ENCODE measurements at places on chromosomes 4 and X.

- DNase-seq: no peak
Measured at GRCh38 chr4:3770323-3771163, 4.4 kb downstream of the ADRA2C start.

- DNase-seq: peak; percentile 17
Measured at GRCh38 chrX:54808109-54808604, 612 bp downstream of the MAGED2 start.

DNA sequence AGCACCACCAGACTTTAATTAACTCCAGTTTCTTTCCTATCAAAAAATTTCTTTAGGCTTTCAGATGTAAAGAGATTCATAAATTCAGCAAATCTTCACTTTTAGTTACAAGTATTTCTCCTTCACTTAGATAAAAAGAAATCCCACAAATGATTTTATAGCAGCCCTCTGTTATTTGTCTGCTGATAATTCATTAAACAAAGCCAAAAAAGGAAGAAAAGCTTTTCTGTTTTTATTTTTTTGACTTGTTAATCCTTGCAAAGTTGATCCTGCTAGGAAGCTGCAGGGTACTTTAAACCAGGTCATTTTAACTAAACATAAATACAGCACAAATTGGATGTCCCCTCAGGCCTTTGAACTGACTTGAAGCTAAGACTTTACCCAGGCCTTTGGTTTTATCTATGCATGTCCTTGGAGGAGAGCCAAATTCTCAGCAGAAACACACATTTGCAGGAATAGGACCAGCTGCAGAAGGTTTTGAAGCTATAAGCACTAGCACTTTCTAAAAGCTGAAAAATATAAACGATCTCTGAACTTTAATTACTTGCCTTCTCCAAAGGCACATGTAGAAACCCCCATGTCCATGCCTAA is 57.5 kb downstream of the PCDH18 start:
- peak; percentile 5 for DNase-seq

DNA sequence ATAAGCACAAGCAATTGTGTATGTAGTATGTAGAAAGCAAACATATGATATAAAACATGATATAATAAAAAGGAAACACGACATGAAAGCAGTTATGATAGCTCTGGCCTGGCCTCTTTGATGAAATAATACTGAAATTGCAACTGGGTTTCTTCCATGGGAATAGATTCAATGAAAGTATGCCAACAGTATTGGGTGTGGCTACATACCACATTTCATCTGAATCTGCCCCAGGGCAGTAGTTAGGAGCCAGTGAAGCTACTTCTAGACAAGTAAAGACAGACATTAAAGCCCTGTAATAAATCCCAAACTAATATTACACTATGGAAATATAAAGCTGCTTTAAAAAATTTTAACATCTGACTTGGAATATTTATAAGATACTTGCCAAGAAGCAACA is 207.3 kb downstream of the FBXW7 start:
- peak; percentile 13 for DNase-seq

DNA sequence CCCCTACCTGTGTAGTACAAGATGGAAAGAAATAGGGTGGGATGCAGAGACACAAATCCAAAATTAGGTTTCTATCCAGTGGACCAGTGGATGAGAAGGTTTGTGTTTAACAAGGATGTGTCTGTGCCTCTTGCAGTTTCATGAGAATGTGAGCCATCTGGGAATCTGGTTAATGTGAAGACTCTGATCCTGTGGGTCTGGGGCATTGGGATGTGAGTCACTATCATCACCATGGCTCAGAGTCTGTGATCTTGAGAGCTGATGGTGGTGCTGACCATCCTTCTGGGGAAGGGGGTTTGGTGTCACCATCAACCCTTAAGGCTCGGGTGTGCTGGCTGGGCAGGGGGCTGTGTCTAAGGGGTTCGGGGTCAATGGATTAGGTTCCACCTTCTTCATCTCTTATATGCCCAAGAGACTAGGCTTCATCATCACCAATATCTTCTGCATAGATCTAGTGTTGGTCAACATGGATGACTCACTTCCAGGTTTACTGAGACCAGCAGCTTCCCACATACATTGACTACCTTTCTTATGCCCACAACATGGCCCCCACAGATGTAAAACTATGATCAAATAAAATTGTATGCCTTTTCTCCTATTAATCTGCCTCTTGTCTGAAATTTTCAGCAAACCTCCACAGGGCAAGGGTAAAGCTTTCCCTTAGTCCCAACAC is 65.7 kb upstream of the MID1 start:
- no peak for DNase-seq

DNA sequence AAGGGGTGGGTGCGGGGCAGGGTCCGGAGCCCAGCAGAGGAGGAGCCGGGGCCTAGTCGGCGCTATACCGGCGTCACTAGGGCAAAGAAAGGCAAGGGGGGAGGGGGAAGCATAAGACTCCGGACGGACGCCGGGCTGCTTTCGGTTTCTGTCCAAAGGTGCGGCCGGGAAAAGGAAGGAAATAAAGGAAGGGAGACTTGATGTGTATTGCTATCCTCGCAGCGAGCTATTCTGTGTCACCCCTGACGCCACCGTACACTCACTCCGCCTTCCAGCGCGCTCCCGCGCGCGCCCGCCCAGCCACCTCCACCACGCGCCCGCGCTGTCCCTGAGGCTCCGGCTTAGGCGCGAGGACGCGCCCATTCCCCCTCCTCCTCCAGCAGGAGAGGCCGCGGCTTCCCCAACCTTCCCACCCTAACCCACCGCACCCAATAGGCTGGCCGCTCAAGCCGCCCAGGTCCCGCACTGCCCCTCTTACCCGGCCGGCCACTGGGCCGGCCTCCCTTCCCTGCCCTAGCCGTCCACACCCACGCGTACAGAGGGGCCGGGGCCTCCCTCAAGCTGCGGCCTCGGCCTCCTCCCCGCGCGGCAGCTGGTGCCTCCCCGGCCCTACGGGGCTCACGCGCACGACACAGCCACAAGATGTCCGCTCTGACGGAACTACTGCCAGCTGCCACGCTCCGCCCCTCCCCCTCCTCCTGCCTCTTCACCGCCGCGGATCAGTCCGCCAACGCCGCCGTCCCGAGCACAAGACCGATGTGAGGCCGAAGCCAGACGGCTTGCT is at the start of gene UBE2D3:
Gene UBE2D3 (minus strand): TSS at position 662 of the 784 bp plus-strand sequence. CDS start 1,043 bp downstream, outside the sequence.
- peak; percentile 32 for DNase-seq

GRCh38 chr4:55397520-55398321 is 2.0 kb downstream of the TMEM165 start:
- no peak for DNase-seq

DNA sequence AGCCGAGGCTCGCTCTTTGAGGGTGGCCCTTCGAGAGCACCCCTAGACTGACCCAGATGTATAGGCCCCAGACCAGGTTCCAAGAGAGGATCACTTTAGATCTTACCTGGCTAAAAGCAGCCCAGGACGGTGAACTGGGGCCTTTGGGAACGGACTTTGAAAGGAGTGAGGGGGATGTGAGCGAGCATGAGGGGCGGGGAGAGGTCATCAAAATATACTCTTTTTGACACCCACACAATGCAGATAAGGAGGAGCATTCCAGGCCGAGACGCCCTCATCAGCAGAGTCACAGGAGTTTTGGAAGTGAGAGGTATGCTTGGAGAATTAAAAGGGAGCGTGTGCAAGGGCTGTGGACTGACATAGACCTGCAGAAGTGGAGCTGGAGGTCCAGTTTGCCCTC is 528 bp downstream of the NSDHL start:
- no peak for DNase-seq

DNA sequence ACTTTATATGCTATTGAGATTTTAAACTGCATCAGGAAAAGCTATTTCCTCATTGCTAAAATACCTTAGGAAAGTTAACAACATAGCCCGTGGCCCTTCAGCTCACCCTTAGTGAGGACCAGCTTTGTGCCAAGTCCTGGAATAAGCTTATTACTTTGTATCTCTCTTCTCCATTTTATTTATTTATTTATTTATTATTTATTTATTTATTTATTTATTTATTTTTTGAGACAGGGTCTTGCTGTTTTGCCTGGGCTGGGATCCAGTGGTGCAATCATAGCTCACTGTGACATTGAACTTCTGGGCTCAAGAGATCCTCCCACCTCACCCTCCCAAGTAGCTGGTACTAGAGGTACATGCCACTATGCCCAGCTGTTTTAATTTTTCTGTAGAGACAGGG is 6.3 kb downstream of the RHOXF1 start:
- DNase-seq: no peak

- no peak for DNase-seq
Measured at GRCh38 chr4:1948892-1949436, 59.8 kb downstream of the NELFA start.

DNA sequence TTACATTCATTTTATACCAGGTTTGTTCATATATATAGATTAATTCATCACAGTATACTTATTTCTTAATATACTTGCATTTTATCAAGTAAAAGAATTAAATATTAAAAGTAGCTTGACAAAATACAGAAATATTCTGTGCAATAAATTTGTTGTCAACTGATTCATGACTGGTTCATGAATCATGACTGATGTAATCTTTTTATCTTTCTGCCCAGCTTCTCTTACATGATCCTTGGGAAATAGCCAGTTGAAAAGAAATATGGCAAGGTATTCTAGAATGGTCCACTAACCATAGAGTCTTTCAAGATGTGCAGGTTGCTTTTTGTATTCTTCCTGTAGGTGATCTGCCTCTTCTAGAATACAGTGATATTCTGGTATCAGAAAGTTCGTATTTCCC is 4.2 kb upstream of the CCNA2 start:
- no peak for DNase-seq

GRCh38 chrX:76454456-76454927 is 27.0 kb downstream of the MAGEE1 start:
- no peak for DNase-seq

GRCh38 chr4:96879527-96879926 is 1039.6 kb downstream of the PDHA2 start:
- no peak for DNase-seq

DNA sequence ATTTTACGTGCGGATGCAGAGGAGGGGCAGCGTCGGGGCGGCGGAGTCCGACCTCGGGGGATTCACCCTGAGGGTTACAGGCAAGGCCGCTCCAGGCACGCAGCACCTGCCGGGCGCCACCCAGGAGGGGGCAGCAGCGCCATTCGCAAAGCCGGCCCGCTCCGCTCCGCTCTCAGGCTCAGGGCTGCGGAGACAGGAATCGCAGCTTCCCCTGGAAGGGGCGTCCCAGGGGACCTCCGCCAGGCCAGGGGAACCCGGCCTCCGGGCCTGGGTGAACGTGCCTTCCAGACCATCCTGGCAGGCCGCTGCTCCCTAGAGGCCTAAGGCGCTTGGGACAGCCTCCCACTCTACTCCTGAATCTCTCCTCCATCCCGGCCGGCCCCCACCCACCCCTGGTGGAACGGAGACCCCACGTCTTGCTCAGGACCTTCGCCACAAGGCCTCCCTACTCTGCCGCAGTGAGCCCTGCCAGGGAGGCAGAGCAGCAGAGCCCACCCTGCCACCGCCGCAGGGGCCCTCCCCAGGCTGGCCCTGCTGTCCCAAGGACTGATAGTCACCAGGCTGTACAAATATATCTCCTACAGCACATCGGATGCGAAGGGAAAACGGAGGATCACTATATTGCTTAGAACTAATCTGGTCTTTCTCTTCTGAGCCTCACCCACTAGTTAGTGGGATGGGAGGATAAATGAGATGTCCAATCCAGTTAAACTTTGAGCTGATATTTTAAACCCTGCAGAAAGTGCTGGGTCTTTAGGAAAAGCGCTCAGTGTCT is 115.0 kb downstream of the SMIM20 start:
- DNase-seq: no peak

- no peak for DNase-seq
Measured at GRCh38 chr4:54516556-54517215, 141.1 kb upstream of the KIT start.

- DNase-seq: no peak
Measured at GRCh38 chr4:26062215-26062614, 148.2 kb downstream of the SMIM20 start.

GRCh38 chrX:68363984-68364383 is 69.3 kb downstream of the OPHN1 start:
- DNase-seq: no peak

GRCh38 chr4:48431401-48431800 is 51.7 kb upstream of the SLC10A4 start:
- no peak for DNase-seq

GRCh38 chr4:89312066-89312465 is 4.5 kb upstream of the GPRIN3 start:
- DNase-seq: no peak

GRCh38 chrX:6678313-6678712 is 143.4 kb upstream of the VCX3A start:
- no peak for DNase-seq

GRCh38 chr4:145186729-145187128 is 6.3 kb upstream of the OTUD4 start:
- no peak for DNase-seq

DNA sequence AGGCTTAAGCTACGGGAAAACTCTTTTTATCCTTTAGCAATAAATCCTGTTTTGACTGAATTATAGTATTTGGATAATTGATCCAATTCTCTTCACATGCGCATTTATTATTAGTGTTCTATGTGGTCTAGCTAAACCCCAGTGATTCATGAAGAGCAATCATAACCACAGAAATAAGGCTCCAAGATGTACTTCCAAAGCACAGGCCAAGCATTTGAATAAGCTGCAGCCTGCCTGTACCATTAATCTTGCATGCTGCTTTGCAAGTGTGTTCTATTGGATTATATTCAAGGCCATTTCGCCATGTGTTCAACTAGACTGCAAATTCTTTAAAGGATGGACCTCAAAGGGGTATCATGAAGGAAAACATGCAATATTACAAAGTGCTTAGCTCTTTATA is 385.2 kb upstream of the FAT1 start:
- no peak for DNase-seq

DNA sequence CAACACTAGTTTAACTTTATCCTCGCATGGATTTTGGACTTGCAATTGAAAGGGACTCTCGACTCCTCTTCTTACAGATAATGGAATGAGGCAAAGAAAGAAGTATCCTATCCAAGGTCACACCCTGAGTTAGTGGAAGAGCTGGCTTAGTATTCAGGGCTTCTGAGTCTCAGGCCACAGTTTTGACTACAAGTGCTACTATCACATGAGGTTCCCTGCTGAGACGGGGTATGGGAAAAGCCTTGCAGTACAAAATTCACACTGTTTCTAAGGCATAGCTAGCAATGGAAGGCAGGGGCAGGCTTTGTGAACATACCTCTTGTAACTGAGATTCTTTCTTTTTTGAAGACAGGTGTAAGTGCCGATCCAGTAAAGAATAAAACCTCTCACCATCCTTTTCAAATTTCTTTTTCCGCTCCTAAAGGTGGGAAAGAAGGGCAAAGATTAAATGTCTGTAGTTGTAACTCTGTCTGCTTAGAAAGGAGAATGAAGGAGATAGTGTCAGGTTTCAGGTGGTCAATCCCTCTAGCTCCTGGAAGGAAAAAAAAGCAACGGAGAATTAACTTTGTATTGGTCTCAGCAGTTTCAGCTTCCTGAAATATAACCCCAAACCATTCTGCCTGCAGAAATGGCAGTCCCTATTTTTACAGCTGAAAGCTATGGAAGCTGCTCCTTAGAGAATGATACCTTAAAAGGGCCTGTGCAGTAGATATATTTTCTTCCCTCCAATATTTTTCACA is 199.0 kb downstream of the OPHN1 start:
- DNase-seq: no peak

- no peak for DNase-seq
Measured at GRCh38 chr4:179328627-179329026, 1886.4 kb upstream of the AGA start.

- DNase-seq: peak; percentile 37
Measured at GRCh38 chr4:169566021-169566818, 46.2 kb downstream of the NEK1 start.

All from HTR-8/SVneo (cell line).